Stimulated activated effector memory CD8-positive, alpha-beta T cell treated with anti-CD3 and anti-CD28 coated beads, Interleukin-12 subunit alpha, Interleukin-12 subunit beta, amount 100 ng/mL, for 72 hours (primary cell): ENCODE measurements at places on chromosomes 6 and 20.

- DNase-seq: no peak
Measured at GRCh38 chr6:85343428-85343827, 106.5 kb upstream of the NT5E start.

DNA sequence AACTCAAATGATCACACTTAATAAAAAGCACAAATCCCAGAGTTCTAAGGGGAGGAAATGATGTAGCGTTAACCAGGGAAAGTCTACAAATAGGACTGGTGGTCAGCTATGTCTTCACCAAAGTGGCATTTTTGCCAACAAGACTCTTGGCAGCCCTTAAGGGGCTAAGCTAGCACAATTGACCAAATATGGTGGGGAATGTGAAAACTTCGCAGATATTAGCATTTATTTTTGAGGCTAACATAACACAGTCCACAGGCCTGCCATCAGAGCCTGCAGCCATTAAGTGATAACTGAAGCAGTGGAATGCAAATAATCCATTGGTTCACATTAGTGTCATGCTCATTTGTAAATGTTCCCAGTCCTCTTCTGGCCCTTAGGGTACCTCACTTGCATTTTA, 274.6 kb downstream of the FOXC1 start:
- DNase-seq: no peak

GRCh38 chr20:37756234-37756633, 62.4 kb downstream of the CTNNBL1 start:
- no peak for DNase-seq

GRCh38 chr20:4383961-4384360, 337.7 kb upstream of the PRND start:
- no peak for DNase-seq

GRCh38 chr6:114053791-114054190, 82.8 kb upstream of the HDAC2 start:
- DNase-seq: no peak

- no peak for DNase-seq
Measured at GRCh38 chr6:150200428-150201100, 57.7 kb downstream of the PPP1R14C start.

DNA sequence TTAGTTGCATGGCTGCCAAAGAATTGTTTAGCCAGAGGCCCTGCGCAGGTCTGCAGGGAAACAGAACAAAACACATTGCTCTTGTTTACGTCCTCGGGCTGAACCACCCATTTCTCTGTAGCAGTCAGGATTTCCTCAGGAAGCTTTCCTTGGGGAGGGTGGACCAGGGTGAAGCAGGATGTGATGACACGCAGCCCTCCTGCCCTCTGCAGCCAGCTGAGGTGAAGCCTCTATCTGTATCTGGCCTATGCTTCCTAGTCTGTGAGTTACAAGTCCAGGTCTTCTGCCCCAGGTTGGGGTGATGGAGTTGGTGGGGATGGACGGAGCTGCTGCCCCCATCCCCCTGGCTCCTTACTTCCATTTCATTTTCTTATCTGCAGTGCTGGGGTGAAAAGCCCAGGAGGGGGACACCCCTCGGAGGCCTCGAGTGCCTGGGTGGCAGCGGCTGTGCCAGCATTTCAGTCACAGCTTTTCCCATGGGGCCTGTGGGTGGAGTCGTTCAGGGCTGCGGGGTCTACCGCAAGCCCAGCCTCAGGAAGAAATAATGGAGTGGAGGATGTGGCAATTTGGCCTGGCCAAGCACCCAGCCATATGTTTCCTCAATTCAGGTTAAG, 24.9 kb downstream of the SASH1 start:
- DNase-seq: no peak

- DNase-seq: no peak
Measured at GRCh38 chr6:134519465-134519864, 201.6 kb upstream of the SGK1 start.

GRCh38 chr6:161053103-161053502, 61.5 kb downstream of the MAP3K4 start:
- DNase-seq: no peak

GRCh38 chr20:38267296-38267695, 6.8 kb upstream of the KIAA1755 start:
- no peak for DNase-seq

GRCh38 chr6:137323860-137324259, 104.7 kb upstream of the IFNGR1 start:
- no peak for DNase-seq

GRCh38 chr6:142566628-142567396, 265.0 kb downstream of the ADGRG6 start:
- DNase-seq: peak; percentile 35

DNA sequence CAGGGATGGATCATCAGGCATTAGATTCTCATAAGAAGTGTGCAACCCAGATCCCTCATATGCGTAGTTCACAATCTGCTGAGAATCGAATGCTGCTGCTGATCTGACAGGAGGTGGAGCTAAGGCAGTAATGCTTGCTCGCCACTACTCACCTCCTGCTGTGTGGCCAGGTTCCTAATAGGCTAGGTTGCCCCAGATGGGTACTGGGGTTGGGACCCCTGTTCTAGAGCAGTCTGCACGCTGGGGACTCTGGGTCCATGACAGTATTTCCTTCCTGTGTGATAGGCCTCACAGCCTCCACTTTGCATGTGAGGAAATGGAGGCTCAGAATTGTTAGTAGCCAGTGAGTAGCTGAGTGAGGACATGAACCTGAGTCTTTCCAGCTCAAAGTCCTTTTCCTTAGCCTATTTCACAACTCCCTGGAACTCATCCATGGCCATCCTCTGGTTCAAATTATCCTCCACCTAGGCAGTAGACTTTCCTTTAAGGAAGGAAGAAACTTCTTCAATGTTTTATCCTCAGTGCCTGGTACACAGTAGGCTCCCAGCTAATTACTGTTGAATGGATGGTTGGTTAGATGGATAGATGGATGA, 117.2 kb downstream of the SYCP2 start:
- no peak for DNase-seq

- DNase-seq: peak; percentile 56
Measured at GRCh38 chr20:62523473-62524203, 47.8 kb upstream of the GATA5 start.
